ENCODE measurements at places on chromosomes 3 and 15.

GRCh38 chr3:178169421-178169820 lies 366.8 kb upstream of the KCNMB2 start:
- DNase-seq = no peak

GRCh38 chr15:57614241-57614640 lies 22.5 kb downstream of the MYZAP start:
- DNase-seq = no peak

GRCh38 chr3:10437995-10438901 lies 67.1 kb downstream of the ATP2B2 start:
- no peak for DNase-seq

- no peak for DNase-seq
Observed at GRCh38 chr3:11818033-11818432, 28.7 kb downstream of the TAMM41 start.

- DNase-seq = no peak
Observed at GRCh38 chr15:80837006-80837405, 57.8 kb downstream of the CEMIP start.

GRCh38 chr15:40766194-40766815 lies 2.4 kb downstream of the GCHFR start:
- no peak for DNase-seq

DNA sequence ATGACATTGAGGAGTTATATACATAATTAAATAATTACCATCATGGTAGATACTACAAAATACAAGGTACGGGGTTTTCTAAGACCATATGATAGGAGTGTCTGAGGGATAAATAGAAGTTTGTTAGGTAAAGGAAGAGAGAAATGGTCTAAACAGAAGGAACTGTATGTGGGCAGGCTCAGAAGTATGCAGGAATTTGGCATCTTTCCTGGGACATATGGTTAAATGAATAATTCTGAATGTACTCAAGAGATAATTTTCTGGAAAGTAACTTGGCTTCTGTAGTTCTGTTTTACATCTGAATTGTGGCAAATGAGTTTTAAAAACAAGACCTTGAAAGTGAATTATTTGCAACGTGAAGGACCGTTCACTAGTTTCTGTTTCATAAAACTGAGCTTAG lies 17.5 kb downstream of the LMCD1 start:
- no peak for DNase-seq

- no peak for DNase-seq
Observed at GRCh38 chr3:42177801-42178150, 86.6 kb downstream of the TRAK1 start.

DNA sequence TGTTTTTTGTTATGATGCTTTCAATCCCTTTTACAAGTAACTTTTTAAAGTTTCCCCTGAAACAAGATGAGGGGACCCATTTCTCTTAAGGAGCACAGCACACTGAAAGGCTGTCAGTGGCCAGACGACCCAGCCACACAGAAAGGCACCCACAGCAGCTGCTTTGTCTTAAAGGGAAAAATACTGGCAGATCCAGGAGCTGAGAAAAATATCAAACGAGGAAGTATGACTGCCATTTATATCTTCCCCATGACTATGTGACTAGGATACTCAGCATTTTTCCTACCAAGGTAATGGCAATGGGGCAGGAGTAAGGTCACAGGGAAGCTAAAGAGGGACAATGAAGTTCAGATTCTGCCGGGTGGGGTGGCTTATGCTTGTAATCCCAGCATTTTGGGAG lies 15.9 kb downstream of the ABCC5 start:
- DNase-seq = no peak

GRCh38 chr3:173761161-173761560 lies 363.6 kb downstream of the NLGN1 start:
- no peak for DNase-seq

DNA sequence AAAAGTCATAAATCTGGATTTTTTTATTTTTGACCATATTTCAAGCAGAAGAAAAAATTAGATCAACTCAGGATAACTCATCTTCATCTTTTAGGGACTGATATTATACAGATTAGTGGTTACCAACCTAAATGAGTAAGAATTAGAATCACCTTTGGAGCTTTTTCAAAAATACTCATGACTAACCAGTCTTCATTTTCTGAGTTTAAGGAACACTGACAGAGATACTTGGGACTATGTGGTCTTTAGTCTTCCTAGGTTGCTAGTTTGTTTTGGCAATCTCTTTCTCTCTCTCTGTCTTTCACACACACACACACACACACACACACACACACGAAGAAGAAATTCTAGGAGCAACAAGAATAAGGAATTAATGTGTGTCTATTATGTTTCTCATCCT lies 50.1 kb downstream of the TMOD3 start:
- no peak for DNase-seq

GRCh38 chr15:58407778-58408177 lies 24.0 kb upstream of the LIPC start:
- no peak for DNase-seq

DNA sequence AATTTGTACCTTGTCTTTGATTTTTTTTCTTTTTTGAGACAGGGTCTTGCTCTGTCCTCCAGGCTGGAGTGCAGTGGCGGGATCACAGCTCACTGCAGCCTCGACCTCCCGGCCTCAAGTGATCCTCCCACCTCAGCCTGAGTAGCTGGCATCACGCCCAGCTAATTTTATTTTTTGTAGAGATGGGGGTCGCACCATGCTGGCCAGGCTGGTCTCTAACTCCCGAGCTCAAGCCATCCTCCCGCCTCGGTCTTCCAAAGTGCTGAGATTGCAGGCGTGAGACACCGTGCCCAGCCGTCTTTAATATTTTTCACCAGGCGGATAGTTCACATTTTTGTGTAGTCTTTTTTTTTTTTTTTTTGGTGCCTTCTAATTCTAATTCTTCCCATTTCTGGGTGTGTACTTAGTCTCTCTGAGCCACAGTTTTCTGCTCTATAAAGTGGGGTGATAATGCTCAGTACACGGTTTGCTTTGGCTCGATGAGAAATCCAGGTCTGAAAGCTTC lies 528 bp upstream of the TATDN2 start:
- DNase-seq = no peak

DNA sequence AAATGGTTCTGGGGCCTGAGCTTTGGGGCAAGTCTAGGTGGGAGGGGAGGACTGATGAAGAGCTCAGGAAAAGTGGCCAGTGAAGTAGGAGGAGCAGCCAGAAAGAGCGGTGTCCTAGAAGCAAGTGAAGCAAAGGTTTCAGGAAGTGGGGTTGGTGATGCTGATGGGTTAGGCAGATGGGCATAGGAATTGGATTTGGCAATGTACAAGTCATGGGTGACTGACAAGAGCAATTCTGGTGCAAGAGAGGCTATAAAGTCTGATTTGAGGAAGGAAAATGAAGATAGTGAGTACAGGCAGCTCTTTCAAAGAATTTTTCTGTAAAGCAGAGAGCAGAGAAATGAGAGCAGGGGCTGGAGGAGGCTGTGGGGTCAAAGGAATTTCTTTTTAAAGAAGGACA lies 19.7 kb downstream of the ALPK3 start:
- no peak for DNase-seq

GRCh38 chr3:44678480-44679116 lies 30.1 kb downstream of the ZNF35 start:
- DNase-seq = no peak

DNA sequence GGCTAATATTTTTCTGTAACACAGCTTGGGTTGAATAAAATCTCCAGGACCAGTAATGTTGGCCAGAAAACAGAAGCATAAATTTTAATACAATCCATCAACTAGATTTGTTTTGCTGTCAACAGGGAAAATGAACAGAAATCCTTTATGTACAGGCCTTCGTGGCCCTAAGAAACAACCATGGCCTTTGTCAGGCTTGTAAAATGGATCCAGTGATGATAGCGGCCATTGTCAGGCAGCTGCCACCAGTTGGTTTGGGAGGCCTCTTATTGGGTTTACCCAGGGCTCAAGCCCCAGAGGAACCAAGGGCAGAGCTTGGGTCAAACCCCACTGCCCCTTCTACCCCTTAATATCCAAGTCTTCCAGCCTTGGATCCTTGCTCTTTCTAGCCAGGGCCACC lies 5.6 kb upstream of the FYCO1 start:
- no peak for DNase-seq

- no peak for DNase-seq
Observed at GRCh38 chr3:30331519-30331918, 274.9 kb upstream of the TGFBR2 start.

DNA sequence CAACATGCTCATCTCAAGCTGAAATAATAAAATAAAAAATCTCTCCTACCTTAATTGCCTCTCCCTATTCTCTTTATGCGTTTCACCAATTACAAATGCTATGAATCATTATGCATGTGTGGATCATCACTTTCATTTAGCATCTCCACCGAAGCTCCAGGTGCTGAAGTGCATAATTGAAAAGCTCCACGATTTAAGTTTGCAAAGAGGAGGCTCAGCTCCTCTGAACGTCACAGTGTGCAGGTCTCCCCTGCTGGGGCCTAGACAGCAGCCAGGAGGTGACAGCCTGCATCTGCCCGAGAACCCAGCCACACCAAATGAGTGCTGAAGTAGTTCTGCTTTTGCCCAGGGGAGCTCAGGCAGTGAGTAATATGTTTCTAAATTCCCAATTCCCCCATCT lies 60.5 kb upstream of the GLCE start:
- DNase-seq = no peak

- no peak for DNase-seq
Observed at GRCh38 chr15:60583946-60584345, 105.0 kb upstream of the ICE2 start.

- no peak for DNase-seq
Observed at GRCh38 chr3:87006844-87007439, 16.0 kb upstream of the VGLL3 start.

DNA sequence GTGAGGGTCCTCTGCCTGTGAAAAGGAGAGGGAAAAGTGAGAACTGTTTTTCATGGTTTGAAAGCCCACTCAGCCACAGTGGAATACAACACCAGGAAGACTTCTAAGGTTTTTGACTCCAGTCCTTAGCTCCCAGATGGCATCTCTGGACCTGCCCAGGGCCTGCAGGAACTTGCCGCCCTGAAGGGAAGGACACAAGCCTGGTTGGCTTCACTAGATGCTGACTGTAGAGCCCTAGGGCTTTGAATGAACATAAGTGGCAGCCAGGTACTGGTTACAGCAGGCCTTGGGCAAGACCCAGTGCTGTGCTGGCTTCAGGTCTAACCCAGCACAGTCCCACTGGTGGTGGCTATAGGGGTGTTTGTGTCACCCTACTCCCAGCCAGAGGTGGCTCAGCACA lies 21.3 kb upstream of the TMEM266 start:
- no peak for DNase-seq

GRCh38 chr3:18135060-18135814 lies 289.9 kb downstream of the SATB1 start:
- DNase-seq = no peak

- no peak for DNase-seq
Observed at GRCh38 chr3:112405845-112406244, 72.9 kb downstream of the CD200 start.

GRCh38 chr3:50416736-50417636 lies 57.7 kb upstream of the TMEM115 start:
- DNase-seq = no peak

- no peak for DNase-seq
Observed at GRCh38 chr3:112806903-112807302, 39.8 kb downstream of the CD200R1L start.

GRCh38 chr3:189598530-189599225 lies 32.5 kb upstream of the TP63 start:
- DNase-seq = no peak

DNA sequence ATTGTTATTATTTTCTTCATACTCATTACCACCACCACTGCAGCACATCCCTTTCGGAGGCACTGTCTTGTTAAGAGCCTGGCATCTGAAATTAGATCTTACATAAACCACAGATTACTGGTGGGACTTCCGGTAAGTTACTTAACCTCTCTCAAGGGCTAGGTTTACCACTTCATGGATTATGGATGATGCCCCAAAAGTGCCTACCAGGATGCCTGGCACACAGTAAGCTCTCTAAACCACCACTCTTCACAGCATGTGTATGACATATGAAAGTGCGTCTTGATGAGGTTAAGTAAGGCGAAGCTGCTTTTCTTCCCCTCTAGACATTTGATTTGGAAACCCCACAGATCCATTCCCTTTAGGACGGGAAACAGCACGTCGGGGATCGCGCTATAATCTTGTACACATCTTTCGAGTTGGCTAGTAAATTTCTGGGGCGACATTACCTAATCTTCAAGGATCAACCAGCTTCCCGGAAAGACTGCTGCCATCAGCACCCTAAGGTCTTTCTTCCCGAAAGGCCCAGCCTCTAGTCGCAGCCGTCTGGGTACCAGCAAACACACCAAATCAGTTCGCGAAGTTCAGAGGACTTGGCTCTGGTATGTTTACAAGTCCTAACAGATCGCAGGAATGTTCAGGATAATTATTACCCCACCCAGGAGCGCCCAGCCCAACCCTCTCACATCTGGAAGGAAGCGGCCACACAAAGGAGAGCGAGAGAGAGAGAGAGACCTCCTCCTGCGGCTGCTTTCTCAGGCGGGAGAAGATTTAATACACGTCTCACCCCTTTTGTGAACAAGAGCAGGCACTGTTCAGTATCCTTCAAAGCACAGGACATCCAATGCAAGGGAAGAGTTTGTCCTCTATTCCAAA lies 155.1 kb upstream of the FRMD4B start:
- DNase-seq = no peak

GRCh38 chr3:182276512-182276911 lies 516.8 kb upstream of the ATP11B start:
- no peak for DNase-seq

DNA sequence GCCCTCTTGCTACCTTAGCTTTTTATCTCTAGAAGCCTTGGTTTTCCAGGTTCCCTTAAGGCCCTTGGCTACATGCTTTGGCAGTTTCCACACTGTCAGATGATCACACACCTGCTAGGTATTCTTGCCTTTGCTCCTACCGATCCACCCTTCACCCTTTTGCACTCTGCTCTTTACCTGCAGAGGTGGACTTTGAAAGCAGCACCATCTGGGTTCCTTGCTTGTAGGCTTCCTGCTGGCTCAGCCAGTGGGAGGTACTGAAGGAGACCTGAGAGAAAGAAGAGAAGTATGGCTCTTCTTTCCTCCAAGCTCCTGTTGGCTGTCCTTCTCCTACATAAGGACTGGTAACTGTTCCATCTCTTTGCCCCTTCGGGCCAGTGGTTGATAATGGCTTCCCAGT lies 7.3 kb upstream of the ZNF592 start:
- DNase-seq = no peak

DNA sequence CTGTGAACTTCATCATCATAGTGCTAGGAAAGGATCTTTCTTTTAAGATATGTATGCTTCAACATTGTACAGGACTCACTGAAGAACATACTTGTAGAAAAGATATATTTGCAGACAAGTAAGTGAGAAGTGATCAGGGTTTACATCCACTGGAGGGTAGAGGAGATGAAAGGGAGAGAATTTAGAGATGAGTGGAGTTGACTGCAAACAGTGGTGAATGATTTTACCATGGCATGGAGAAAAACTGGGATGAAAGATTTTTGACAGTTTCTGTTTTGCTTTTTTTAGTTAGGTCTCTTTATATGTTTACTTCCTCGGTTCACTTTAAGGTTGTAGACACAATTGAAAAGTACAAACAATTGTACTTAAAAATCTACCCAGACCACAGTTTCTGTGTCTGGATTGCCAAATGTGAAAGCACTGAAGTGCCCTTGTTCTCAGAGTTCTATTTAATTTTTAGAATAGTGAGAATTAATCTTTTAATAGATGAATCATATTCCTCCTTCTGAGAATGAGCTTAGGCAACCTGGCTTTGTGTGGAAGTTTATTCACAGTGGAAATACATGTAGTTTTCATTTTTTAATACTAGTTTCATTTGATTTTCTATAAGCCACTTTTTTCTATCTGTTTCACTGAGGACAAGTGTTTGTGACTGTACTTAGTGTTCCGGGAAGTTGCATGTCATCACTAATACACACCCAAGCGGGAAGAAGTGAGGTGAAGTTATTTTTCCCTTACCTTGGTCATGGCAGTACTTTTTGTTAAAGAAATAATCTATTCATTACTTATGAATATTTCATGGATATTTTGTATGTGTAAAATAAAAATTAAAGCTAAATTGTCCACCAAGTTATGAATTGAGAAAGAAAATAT lies 1.8 kb upstream of the GPR171 start:
- no peak for DNase-seq
